ENCODE measurements at places on chromosomes 12 and 14.

- peak; percentile 15 for DNase-seq
These were observed 4.1 kb downstream of the NINJ2 start for GRCh38 chr12:659090-659683.

DNA sequence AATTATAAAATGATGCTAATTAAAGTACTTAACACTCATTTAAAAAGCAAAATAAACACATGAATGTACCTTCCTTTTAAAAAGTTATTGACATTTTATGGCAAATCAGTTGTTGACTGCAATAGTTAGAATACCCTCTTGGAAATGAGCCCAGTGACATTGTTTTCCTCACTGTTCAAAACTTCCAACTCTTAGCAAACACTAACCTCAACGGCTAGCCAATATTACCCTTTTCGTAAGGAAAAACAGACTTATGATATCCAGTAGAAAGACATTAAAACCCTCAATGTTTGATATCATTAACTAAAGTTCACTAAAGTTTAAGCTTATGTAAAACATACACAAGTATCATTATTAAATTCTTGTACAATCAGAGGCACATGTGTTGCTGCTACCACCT, 83.6 kb downstream of the EPS8 start:
- no peak for DNase-seq

DNA sequence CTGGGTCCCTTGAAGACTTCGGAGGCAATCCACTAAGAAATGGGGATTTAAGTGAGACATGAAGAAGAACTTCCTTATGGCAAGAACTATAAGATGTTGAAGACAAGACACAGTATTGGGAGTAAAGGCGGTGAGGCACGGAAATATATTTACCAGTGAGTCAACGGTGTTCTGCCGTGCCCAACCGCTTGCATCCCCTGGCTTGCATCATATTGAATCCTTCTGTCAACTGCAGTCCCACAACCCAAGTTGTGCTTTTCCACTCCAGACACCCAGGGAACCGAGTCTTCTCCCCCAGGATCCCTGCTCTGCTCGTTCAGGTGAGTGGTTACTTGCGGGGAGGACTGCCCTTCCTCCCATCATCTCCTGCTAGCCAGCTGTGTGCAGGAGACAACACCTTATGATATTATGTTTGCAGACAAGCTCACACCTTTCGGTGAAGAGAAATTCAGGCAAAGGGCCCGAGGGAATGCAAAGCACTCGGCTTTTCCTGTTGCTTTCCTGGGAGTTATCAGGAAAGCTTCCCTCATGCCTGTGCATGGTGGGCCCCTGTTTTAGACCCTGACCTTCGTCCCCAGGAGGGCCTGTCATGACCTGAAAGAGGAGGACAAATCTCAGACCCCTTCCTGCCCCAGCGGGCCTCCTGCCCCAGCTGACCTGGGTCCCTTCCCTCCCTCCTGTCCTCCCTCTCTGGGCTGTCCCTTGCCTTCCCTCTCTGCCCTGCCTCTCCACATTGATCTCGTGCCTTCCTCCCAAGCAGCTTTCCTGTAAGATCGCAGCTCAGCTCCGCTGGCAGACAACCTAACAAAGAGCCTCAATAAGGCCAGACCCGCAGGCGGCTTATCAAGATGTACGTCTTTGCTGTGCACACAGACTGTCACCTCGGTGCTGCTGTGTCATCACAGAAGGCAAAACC, 4.3 kb upstream of the LRTM2 start:
- peak; percentile 34 for DNase-seq

DNA sequence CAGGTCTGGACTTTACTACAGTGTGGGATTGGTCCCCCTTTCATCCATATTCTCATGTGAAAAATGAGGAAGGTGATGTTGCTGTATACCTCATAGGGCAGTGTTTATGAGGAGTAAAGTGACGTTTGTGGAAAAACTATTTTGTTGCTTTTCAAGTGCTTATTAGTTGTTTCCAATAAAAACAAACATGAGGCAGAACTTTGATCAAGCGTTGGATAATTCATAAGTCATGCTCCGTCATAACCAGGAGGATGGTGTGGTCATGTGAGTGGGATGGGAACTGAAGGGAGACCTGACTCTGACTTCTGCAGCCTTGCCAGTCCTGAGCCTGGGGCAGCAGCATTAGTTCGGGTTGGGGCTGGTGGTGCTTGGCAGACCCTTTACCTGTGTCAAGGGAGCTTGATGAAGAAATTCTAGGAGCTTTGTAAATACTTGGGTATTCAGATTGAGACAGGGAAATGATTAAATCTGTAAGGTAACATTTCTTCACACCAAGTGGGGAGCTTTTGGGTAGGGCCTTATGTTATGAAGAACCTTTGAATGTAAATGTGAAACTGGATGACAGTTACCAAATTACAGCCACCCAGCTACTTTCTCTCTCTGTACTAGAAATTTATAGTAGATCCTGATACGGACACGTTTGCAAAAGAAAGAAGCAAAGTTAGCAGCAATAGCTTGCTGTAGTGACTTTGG, 462.4 kb upstream of the RGS6 start:
- no peak for DNase-seq

DNA sequence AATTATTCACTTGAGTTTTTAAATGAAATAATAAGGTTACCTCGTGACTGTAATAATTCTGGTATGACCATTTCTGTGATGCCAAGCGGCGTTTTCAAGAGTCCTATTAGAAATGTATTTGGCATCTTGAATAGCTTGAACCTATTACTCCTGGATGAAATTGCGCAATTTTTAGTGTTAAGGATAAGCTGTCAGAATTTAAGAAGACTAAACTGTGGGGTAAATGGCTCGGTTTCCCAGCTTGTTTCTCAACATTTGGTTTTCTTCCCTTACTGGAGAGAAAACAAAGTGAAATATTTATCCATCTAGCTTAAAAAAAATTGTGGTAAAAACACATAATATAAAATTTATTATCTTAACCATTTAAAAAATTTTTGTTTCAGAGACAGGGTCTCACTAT, 26.8 kb downstream of the PCNX1 start:
- DNase-seq: no peak

GRCh38 chr14:62030387-62030786, 268.2 kb downstream of the SNAPC1 start:
- no peak for DNase-seq

DNA sequence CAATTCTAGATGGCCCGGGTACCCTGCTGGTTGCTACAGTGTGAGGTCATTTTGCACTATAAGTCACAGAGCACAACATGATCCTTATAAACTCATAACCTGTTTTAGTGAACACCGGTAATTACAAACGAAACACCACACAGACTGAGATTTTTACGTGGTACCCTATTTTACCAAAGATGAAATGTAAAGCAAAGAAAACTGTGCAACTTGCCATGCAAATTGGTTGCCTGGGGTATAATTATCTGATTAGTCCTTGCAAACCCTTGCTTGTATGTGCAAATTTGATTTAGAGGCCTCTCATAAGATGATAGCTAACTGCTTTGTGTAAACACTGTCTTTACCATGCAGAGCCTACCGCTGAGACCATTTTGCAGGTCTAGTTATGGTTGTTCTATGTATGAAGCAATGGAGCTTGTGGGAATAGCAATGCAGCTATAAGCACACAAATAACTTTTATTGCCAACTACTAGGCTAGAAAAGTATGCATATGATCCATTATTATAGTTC, 372.1 kb upstream of the FAR2 start:
- no peak for DNase-seq

DNA sequence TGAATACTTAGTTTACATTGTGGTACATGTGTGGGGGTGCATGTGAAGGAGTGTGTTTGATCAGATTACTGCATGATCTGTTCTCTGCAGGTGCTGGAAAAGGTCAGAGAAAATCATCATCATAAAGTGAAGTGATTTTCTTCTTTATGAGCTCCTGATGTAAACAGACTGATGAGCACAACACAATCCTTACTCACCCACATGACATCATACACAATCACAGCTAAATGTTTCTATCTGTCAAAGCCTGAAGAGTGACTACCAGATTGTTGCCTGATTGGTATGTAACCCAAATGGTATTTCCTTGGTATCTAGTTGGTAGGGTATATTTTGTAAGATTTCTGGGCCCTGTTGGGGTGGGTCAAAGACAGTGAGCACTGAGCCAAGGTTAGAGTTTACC, 270.8 kb downstream of the FOXG1 start:
- no peak for DNase-seq

- no peak for DNase-seq
These were observed 128.5 kb downstream of the ETV6 start for GRCh38 chr12:11777962-11778361.

GRCh38 chr12:2650261-2651067, 144.3 kb upstream of the FKBP4 start:
- no peak for DNase-seq

DNA sequence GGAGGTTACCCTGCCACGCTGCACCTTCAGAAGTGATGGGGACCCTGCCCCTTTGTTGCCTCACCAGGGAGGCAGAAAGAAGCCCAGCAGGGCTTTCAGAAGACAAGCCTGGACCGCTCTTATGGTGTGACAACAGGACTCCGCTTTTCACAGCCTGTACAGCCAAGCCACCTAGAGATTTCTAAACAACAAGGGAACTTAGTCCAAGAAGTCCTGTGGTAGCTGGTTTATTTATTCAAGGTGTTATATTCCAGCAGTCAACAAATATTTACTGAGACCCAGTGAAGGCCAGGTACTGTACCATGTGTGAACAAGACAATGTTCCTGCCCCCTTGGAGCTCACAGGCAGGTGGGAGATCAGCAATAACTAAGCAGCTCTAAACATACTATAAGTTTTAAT, 4.0 kb upstream of the TMEM229B start:
- DNase-seq: no peak

DNA sequence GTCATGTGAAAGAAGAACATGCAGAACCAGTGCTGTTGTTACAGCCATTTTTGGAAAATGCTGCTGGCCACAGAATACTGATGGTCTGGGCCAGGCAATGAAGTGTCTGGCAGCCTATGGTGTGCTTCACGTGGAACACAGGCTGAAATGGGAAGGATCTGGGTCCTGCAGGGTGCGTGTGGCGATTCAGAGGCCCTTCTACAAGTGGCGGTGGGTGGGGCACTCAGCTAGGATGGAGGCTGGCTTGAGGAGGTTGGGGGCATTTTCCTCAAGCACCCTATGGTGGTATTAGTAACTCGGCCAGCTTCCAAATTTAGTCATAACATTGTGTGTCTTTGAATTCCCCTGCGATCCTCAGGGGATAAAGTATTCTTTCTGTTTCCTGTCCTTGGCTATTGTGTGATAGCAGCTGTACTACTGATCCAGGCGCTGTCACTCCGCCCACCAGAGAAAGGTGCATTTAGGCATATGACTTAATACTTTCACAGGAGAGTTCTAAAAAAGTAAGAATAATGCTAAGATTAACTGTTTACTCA, 9.2 kb upstream of the RAD52 start:
- no peak for DNase-seq

DNA sequence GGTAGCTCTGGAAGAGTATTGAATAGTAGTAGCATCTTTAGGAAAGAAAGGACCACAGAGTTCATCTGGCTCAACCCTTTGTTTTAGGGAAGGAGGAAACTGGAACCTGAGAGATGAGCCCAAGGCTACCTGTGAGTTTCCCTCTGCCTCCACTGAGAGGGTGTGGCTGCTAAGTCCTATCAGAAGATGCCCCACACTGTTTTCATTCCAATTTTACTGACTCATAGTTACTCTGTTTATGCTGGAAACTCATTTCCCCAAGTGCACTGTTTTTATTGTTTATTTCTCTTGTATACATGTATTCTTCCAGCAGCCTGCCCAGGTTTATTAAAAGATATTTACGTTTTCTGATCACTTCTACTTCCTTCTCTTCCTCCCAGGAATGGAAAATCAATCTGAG, 127.4 kb upstream of the ARHGAP5 start:
- no peak for DNase-seq

GRCh38 chr12:23008623-23009022, 383.7 kb downstream of the ETNK1 start:
- no peak for DNase-seq

DNA sequence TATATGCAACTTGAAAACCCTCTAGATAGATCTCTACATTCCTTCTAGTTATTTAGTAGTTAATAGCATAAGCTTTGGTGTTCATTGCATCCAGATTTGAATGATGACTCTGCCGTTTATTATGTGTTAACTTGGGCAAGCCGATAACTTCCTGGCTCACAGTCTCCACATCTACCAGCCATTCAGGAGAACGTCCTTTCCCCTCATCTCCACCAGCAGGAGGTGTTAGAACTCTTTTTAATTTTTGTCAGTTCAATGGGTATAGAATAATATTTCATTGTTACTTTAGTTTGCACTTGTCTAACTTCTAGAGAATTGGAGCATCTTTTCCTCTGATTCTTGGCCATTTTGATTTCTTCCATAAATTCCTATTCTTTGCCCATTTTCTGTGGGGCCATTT, 30.0 kb upstream of the WSCD2 start:
- DNase-seq: no peak

- DNase-seq: no peak
These were observed 828.3 kb downstream of the VRK1 start for GRCh38 chr14:97625477-97625876.

DNA sequence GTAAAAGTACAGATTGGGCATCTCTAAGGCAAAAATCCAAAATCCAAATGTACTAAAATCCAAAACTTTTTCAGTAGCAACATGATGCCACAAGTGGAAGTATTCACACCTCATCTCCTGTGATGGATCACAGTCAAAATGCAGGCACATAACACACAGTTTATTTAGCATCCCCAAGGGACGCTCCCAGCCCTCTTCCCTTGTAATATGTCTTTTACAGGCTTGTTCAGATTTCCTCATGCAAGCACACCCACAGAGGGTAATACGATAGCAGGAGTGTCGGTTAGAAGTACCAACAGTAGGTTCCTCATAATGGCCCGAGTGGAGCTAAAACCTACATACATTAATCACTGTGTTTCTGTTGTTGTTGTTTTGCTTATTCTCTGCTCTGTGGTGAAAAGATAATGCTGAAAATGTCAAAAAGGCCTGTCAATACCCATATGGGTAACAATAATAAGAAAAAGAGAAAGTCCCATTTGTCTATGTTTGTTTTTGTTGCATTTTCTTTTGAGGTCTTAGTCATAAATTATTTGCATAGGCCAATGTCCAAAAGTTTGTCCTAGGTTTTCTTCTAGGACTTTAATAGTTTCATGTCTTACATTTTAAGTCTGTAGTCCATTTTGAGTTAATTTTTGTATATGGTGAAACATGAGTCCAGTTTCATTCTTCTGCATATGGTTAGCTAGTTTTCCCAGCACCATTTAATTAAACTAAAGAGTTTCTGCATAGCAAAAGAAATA, 133.1 kb downstream of the LRIG3 start:
- DNase-seq: no peak
